Panc1 (cell line): ENCODE measurements at places on chromosomes 1 and 21. TPM values are rescaled to one million over a fixed set of nuclear protein-coding genes. Genes with fewer than 3 reads are reported as not detected.

TNFSF4 gene
- total RNA-seq: 0.13 TPM

KRTAP13-2 gene
- total RNA-seq: not detected

HSPA13 gene
- 30.1 TPM for total RNA-seq

NCMAP gene
- 0.33 TPM for total RNA-seq

DCST1 gene
- not detected for total RNA-seq

TMEM39B gene
- total RNA-seq: 35.0 TPM

GLMN gene
- total RNA-seq: 10.4 TPM

RCC2 gene
- total RNA-seq: 116 TPM

AQP10 gene
- total RNA-seq: not detected

AJAP1 gene
- not detected for total RNA-seq

FNDC5 gene
- 2.6 TPM for total RNA-seq

MCL1 gene
- 126 TPM for total RNA-seq

CHAF1B gene
- 18.4 TPM for total RNA-seq

PADI4 gene
- total RNA-seq: not detected
